Activated T-helper 1 cell treated with anti-CD3 and anti-CD28 coated beads, Interleukin-2, amount 50 U/mL, for 16 hours (primary cell): ENCODE measurements at places on chromosomes 12 and 14.

DNA sequence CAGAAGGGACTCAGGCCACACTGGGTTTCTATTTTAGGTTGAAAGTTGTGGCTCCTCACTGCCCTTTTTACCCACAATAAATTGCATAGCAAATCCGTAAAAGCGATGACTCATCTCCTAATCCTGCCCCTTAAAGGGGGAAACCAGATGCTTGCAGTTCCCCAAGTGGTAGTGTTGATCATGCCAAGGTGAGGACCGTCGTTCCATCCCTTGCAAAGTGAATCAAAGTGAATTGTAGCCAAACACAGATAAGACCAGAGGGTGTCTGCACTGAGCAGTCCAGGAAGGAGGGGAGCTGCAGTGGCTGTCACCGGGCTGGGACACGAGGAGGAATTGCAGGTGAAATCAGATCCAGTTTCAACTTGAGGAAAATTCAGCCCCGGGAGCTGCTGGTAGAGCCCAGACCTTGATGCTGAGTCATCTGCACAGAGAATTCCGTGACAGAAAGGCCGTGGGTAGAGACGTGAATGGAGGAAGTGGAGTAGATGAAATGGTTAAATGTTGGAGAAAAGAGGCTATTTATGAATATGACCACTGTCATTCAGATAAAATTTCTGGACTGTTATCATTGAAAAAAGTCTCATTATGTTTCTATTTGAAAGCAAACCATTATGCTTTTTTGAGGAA lies 44.2 kb upstream of the MMP17 start:
- no peak for DNase-seq

- no peak for DNase-seq
Observed at GRCh38 chr14:96979611-96980074, 182.5 kb downstream of the VRK1 start.

DNA sequence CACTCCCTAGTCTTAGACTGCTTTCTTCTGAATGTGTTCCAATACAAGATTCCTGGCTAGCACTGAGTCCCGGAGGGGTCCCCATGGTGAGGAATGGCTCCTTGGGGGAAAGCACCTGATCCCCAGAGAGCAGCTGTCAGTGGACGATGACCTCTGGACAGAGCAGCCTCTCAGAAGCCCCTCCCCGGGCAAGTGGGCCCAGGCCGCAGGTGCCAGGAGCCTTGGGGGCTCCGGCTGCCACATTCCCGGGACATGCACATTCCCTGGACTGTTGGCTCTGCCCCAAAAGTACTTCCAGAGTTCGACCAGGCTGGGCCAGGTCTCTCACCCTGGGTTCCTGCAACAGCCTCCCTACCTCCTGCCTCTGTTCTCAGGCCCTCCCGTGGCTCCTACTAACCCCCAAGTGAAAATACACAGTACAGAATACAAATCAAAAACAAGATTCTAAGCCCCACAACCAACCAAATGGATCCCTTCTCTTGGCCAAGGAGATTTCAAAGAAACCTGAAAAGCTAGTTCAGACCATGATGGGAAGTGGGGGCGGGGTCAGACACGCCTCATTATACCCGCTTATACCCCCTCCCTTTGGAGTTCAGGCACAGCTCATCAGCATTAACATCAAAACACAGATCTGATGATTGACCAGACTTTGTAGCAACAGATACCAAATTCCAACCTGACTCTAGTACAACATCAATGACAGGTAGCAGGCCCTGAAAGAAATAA lies 23.3 kb upstream of the BTBD6 start:
- DNase-seq = no peak

- DNase-seq = no peak
Observed at GRCh38 chr12:65022421-65022820, 98.7 kb downstream of the WIF1 start.

GRCh38 chr12:124940393-124941169 lies 26.1 kb upstream of the UBC start:
- peak; percentile 75 for DNase-seq

DNA sequence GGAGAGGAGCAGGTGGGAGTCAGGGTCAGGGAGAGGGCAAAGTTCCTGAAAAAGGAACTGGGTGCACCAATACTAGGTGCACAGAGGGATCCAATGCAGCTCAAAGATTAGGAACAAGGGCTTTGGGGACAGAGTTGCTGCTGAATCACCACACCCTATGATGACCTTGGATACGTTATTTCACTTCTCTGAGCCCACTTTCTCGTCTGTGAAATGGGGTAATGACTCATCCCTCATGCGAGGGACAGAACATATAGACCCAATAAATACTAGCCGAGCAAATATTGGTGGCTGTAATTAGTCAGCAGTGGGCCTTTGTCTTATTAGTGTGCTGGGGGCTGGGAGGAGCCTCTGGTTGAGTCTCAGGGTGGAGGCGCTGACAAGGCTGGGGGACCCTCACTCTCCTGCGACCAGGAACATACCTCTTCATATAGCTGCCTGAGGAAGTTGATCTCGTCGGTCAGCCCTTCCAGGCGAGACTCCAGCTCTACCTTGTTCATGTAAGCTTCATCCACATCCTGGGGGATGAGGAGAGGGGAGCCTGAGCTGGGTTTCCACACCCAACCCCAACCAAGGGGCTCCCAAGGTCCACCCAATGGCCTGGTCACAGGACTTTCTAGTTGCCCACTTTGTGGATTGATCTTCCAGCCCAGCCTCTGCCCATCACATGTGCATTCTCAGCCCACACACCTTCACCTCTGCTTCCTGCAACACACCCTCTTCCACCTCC lies 4.5 kb downstream of the KRT8 start:
- no peak for DNase-seq
